ENCODE measurements at places on chromosomes 12 and 14. TPM values are rescaled to one million over a fixed set of nuclear protein-coding genes. Genes with fewer than 3 reads are reported as not detected.

Gene SMAGP
- 1.4 TPM for total RNA-seq

Gene LBHD2
- not detected for total RNA-seq

Gene CYP27B1
- total RNA-seq = 0.12 TPM

Gene CLEC2D
- 9.6 TPM for total RNA-seq

Gene PKP2
- total RNA-seq = 374 TPM

Gene TEAD4
- total RNA-seq = 12.0 TPM

Gene CDH24
- total RNA-seq = 2.3 TPM

Gene ALG10B
- total RNA-seq = 5.9 TPM

Gene CLEC1A
- 3.2 TPM for total RNA-seq

Gene GLI1
- total RNA-seq = 1.6 TPM

Gene DDX23
- total RNA-seq = 34.8 TPM

Gene NFYB
- 57.9 TPM for total RNA-seq

Gene AKAP3
- 4.5 TPM for total RNA-seq

Gene EIF2B2
- total RNA-seq = 29.4 TPM

Gene NCKAP5L
- 23.2 TPM for total RNA-seq

Gene BDKRB2
- total RNA-seq = 0.23 TPM

Gene LALBA
- total RNA-seq = not detected

Gene DLK1
- not detected for total RNA-seq

Gene CLEC4D
- total RNA-seq = 0.26 TPM
